ENCODE measurements at places on chromosomes 5 and 9. TPM values are rescaled to one million over a fixed set of nuclear protein-coding genes. Genes with fewer than 3 reads are reported as not detected.

DNA sequence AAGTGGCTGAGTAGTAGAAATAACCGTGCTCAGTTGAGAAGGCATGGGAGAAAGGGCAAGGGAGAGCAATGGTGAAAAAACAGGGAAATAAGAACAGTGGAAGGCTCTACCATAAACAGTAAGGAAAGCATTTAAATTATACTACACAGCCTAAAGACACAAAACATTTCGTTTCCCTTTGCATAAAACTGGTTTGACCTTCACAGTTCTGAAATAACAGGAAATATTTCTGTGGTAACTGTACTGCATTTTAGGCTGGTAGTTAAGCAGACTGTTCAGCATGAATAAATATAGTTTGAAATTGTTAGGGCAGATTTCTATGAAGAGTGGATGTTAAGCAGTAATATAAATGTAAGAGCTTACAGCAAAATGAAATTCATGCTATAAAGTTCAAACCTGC is 147.5 kb downstream of the CSNK1G3 start:
- H3K4me3 ChIP-seq: no peak overlapping the region
- no peak overlapping the region for H3K27ac ChIP-seq
- H3K27me3 ChIP-seq: no peaks in the 10 kb centered on the region
- no peaks in the 10 kb centered on the region for H3K36me3 ChIP-seq
- DNase-seq: no peak
- no peaks in the 10 kb centered on the region for H3K4me1 ChIP-seq

- no peaks in the 10 kb centered on the region for H3K36me3 ChIP-seq
- no peak overlapping the region for H3K27ac ChIP-seq
- no peaks in the 10 kb centered on the region for H3K27me3 ChIP-seq
- H3K4me3 ChIP-seq: no peak overlapping the region
- H3K4me1 ChIP-seq: no peaks in the 10 kb centered on the region
- DNase-seq: no peak
Measured at GRCh38 chr5:42547141-42547540, 123.9 kb downstream of the GHR start.

DNA sequence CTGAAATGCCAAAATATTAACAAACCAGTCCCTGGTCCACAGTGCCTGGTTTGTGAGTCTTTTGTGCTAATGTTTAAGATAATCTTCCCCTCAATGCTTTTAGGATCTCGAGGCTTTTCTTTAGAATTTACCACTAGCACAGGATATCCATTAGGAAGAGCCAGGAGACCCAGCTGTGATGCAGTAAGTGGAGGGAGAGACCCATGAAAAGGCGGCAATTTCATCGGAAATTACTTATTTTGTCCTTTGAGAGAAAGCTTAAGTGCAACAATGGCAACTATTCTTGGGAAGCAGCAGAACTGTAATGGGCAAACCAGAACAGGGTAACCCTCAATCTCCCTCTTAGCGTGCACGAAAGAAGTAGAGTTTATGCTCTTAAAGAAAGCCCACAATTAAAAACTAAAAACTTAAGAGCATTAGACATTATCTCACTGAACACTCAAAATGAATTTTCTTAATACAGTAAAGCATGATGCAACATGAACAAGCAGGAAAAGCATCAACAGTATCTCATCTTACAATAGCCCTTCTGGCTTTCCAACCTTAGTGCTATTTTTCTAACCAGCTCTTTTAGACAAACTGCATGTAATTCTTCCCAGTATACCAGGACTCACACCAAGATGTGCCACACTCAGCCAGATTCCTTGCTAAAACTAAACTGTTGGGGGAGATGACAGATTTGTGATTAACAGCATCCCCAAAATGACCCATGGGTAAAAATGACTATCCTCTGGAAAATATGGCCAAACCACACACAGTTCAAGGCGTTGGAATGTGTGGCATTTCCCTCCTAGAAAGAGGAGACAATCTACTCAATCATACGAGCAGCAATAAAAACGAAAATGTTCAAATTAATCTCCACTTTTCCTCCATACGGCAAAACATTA is 36.4 kb downstream of the PWWP2A start:
- no peaks in the 10 kb centered on the region for H3K27me3 ChIP-seq
- peaks cover 45% of the 10 kb centered on the region for H3K4me1 ChIP-seq
- H3K4me3 ChIP-seq: no peak overlapping the region
- H3K27ac ChIP-seq: peak overlapping the region; percentile 89

DNA sequence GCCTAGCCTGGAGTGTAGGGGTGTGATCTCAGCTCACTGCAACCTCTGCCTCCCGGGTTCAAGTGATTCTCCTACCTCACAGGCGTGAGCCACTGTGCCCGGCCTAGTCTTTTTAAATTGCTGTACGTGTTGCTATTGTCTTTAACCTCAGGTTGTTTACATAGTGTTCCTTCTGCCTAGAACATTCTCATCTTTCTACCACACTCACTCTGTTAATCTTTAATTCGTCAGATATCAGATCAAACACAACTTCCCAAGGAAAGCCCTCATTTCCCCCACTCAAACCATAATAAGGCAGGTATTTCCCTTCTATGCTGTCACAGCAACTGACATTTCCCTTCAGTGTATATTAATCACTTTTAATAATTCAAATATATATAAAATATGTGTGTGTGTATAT is 1310.0 kb upstream of the C9orf72 start:
- no peaks in the 10 kb centered on the region for H3K36me3 ChIP-seq
- no peak overlapping the region for H3K4me3 ChIP-seq
- no peak for DNase-seq
- no peaks in the 10 kb centered on the region for H3K27me3 ChIP-seq

GRCh38 chr5:128349044-128349858 is 188.8 kb downstream of the FBN2 start:
- no peaks in the 10 kb centered on the region for H3K36me3 ChIP-seq
- no peaks in the 10 kb centered on the region for H3K4me1 ChIP-seq
- no peak overlapping the region for H3K4me3 ChIP-seq
- H3K27ac ChIP-seq: no peak overlapping the region
- no peak for DNase-seq

GRCh38 chr5:5373351-5373989 is 49.0 kb upstream of the ICE1 start:
- no peak for DNase-seq
- H3K27me3 ChIP-seq: no peaks in the 10 kb centered on the region
- H3K36me3 ChIP-seq: no peaks in the 10 kb centered on the region

GRCh38 chr9:127642082-127642740 is 30.1 kb downstream of the STXBP1 start:
- H3K27ac ChIP-seq: no peak overlapping the region
- DNase-seq: no peak
- no peaks in the 10 kb centered on the region for H3K27me3 ChIP-seq
- H3K4me3 ChIP-seq: no peak overlapping the region
- peaks cover 21% of the 10 kb centered on the region for H3K4me1 ChIP-seq
- H3K36me3 ChIP-seq: no peaks in the 10 kb centered on the region

- H3K27ac ChIP-seq: peak overlapping the region; percentile 94
- H3K36me3 ChIP-seq: no peaks in the 10 kb centered on the region
- H3K4me3 ChIP-seq: no peak overlapping the region
- H3K4me1 ChIP-seq: peaks cover 78% of the 10 kb centered on the region
- H3K27me3 ChIP-seq: no peaks in the 10 kb centered on the region
Measured at GRCh38 chr5:78544561-78545201, 103.9 kb downstream of the LHFPL2 start.

DNA sequence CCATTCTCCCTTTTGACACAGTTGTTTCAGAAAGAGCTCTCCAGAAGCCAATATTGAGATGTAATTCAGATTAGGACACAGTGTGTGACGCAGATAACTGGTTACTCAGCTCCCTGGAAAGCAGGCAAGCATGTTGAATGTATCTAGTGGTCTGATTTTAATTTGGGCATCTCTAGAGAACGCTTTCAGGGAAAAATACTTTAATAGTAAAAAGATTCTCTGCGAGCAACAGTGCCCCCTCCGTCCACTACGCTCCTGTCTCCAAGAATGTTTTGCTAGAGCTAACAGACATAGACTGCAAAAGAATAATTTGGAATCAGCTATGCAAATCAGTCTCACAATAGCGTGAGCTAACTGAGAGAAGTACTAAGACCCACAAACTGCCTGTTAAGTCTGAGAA is 23.3 kb downstream of the CFAP90 start:
- no peaks in the 10 kb centered on the region for H3K4me1 ChIP-seq
- no peaks in the 10 kb centered on the region for H3K27me3 ChIP-seq
- H3K27ac ChIP-seq: no peak overlapping the region
- no peaks in the 10 kb centered on the region for H3K36me3 ChIP-seq
- no peak for DNase-seq

DNA sequence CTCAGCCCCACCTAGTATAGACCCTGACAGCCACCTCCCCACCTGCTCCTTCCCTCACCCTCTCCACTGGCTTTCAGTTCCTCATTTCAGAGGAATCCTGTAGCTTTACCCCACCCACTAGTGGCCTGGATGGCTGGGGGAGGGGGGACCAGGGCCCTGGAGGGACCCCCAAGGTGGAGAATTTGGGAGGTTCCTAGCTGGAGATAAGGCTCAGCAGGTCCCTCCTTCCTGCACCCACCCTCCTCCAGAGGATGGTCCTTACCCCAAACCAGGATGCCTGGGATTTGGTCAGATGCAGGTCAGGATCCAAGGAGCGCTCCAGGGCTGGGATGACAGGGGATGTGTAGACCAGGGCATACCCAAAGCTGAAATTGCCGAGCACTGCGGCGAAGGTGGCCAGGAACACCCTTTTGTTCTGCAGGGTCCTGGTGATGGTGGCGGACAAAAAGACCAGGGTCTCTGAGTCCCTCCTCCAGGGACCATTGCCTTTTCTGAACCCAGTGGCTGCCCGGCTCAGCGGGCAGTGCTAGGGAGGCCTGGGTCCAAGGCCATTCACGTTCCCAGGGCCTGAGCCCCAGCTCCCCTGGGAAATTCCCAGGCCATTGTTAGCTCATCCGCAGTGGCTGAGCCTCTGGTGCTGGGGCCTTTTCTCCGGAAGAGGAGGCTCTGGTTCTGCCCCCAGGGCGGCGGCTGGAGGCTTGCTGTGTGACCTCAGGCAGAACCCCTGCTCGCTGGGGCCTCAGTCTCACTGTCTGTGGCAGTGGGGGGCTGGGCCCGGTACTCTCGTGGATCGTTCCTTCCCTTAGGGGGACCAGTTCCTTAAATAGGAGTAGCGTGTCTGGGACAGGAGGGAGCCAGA is 678 bp downstream of the SLC2A6 start:
- H3K4me1 ChIP-seq: peaks cover 15% of the 10 kb centered on the region
- DNase-seq: peak; percentile 74
- peak overlapping the region; percentile 53 for H3K4me3 ChIP-seq

GRCh38 chr5:93902288-93902687 is 160.9 kb upstream of the POU5F2 start:
- H3K4me1 ChIP-seq: no peaks in the 10 kb centered on the region
- no peak overlapping the region for H3K4me3 ChIP-seq
- no peaks in the 10 kb centered on the region for H3K27me3 ChIP-seq
- H3K36me3 ChIP-seq: no peaks in the 10 kb centered on the region

The RABEPK gene
- 25.1 TPM for total RNA-seq

The ZNF474 gene
- 0.44 TPM for total RNA-seq

The FBXW2 gene
- total RNA-seq: 17.9 TPM

The SLC6A19 gene
- total RNA-seq: not detected

The IL7R gene
- total RNA-seq: 86.6 TPM

Measured in SJSA1 (cell line).